ENCODE measurements at places on chromosomes 2 and 18.

DNA sequence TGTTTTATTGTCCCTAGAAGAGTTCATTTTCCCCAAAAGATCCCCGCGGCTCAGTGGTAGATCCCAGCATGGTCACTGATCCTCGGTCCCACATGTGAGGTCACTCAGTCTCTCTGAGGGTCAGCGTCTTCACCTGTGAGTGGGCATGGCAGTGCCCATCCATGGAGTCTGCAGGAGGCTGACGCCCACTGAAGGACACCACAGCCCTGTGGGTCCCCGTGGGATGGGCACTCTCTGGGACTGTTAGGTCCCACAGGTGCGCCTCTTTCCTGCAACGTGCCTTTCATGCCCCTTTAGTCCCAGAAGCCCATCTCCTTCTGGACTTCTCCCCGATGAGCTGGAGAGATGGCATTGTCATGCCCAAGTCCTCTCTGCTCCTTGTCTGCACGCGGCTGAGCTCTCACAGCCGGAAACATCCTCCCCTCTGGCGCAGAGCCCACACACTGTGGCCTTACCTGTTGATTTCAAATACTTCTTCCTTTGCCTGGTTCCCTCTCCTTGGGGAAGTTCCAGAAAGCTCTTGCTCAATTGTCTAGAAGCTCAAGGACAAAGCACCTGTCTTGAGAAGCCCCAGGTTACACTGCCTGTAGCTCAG lies 75.9 kb downstream of the PTGR3 start:
- DNase-seq = no peak

GRCh38 chr2:168635065-168635577 lies 167.3 kb upstream of the NOSTRIN start:
- DNase-seq = no peak

- DNase-seq = no peak
Observed at GRCh38 chr2:130241041-130241707, 42.9 kb upstream of the TUBA3E start.

DNA sequence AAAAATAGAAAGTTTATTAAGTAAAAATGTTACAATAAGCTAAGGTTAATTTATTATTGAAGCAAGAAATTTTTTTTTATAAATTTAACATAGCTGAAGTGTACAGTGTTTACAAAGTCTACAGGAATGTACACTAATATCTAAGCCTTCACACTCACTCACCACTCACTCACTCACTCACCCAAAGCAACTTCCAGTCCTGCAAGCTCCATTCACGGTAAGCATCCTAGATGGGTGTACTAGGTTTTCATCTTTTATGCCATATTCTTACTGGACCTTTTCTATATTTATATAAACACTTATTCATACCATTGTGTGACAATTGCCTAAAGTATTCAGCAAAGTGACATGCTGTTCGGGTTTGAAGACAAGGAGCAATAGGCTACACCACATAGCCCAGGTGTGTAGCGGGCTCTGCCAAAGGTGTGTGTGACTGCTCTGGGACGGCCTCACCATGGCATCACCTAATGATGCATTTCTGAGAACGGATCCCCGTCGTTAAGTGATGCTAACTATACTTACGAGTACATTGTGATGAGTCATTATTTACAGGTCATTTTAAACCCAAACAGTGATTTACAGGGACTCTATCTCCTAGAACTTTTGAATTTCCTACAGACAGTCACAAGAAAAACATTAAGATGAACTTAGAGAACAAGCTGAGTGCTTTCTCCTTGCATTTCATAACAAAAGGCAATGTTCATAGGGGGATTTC lies 76.3 kb upstream of the ID2 start:
- no peak for DNase-seq

- DNase-seq = no peak
Observed at GRCh38 chr2:241932899-241933178, 63.3 kb downstream of the RTP5 start.

- DNase-seq = no peak
Observed at GRCh38 chr2:43102366-43103092, 123.9 kb downstream of the ZFP36L2 start.

DNA sequence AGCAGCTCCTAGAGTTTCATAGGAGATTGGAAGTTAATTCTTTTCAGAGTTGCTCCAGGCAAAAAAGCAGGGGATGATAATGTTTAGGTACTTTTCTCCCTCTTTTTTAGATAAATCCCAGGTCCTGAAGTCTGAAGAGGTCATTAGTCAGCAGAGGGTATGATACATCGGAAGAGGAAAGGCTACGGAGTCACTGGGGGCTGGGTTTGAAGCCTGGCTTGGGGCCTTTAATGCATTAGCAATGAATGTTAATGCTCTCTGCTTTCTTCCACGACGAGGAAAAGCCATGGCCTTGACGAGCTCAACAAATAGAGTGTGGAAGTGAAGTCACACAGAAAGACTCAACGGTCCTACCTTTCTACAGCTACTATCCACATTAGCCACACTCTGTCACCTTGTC lies 235.1 kb downstream of the NCKAP5 start:
- DNase-seq = no peak

GRCh38 chr2:238513346-238513745 lies 86.6 kb downstream of the ASB1 start:
- DNase-seq = peak; percentile 38

- no peak for DNase-seq
Observed at GRCh38 chr2:202642567-202642966, 7.8 kb downstream of the FAM117B start.

GRCh38 chr2:54599326-54599710 lies 124.1 kb upstream of the EML6 start:
- no peak for DNase-seq

DNA sequence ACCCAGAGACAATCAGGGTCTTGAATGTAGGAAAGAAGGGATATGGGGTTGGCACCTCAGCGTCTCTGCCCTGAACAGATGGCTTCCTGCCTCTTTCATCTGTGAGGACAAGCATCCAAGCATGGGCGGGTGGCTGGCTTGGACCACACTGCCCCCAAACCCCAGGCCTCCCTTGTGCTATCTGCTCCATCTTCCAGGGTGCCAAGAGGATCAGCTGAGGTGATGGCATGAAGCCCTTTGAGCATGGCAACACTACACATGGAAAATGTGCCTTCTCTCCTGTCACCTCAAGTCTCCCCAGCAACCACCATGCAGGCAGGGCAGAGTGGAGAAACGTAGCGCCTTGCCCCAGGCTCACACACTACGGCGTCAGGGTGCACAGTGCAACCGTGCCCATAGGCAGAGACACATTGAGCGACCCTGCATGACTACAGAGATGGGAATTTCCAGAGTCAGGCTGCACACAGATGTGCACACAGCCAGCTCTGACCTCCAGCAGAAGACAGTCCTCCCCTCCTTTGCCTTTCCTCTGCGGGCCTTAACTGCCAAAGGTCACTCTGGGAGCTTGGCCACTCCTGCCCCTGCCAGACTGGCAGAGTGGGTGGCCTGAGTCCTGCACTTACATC lies 1.5 kb downstream of the KCNIP3 start:
- no peak for DNase-seq

DNA sequence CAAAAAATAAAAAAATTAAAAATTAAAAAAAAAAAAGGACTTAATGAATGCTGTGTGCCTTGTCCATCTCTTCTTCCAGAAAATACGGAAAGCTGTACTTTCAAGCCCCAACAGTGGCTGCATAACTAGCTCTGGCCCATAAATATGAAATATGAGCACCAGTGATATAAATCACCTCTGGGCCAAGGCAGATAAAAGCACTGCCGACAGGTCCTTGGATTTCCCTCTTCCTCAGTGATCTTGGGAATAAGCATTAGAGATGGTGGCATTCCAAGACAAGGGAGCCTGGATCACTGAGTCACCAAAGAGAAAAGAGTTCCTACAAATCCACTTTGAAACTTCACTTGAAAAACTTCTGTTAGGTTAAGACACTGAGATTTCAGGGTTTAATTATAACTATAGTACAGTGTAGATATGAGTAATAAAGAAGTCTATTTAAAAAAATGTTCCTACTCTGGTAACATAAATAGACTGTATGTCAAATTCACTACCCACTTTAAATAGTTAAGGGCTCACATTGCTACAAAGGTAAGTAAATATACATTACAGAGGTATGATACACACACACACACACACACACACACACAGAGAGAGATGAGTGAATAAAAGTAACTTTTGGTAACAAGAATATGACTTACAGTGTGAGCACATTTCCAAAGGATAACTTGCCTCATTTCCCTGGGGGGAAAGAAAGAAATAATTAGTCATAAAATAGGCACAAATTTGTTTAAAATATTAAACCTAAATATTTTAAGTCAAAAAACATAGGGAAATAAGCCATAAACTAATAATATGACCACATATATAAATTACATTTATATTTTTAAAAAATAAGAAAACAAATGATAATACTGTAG lies 35.6 kb downstream of the PPP3R1 start:
- peak; percentile 4 for DNase-seq

- DNase-seq = no peak
Observed at GRCh38 chr18:45836242-45837205, 11.0 kb downstream of the SIGLEC15 start.

- DNase-seq = no peak
Observed at GRCh38 chr2:147365622-147366021, 479.2 kb upstream of the ACVR2A start.

GRCh38 chr2:189134485-189134884 lies 45.1 kb downstream of the COL5A2 start:
- DNase-seq = no peak

- peak; percentile 30 for DNase-seq
Observed at GRCh38 chr2:203225423-203226039, 13.3 kb upstream of the CYP20A1 start.

- DNase-seq = no peak
Observed at GRCh38 chr18:43917520-43917919, 640.2 kb upstream of the SYT4 start.

DNA sequence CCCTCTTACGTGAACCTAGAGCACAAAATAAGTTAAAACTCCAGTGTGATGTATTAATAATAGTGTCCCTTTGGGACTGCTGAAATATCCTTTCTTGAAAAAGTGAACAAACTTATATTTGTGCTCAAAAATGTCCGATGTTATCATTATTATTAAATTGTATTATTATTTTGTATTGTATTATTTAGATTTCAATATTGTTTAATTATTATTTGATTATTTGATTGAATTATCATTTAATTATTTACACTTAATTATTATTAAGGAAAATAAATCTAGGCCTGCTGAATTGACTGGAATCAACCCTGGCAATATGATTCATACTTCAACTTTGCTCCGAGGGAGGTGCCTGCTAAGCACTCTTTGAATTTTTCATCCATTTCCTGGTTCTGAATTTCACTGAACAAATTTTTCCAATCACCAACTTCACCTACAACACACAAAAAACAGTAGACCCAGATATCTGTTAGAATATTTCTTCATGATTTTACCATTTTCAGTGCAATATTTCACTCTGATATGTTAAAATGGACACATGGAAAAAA lies 10.9 kb upstream of the EIF2AK2 start:
- no peak for DNase-seq

DNA sequence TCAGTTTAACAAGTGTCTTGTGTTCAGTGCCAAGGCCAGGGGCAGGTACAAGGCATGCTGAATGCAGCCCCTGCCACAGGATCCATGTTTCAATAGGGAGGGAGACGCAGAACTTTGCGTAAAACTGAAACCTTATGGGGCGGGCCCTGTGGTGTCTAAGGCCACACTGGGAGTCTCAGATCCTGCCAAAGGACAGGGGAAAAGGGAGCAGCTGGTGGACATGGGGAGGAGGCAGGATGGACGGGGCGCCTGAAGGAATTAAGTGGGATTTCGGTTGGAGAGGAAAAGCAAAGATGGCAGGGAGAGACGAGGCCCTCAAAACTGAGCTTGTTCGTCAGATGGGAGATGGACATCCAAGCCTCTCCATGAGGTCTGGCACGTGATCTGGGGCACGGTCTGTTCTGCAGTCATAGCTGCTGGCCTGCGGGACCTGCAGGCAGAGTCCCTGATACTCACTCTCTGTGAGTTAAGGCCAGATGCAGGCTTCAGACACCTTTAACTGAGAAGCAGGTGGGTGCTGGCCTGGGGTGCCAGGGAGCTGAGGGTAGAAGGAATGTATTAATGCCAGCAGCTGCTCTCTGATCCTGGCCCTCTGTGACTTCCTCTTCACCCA lies 48.8 kb downstream of the TCF7L1 start:
- no peak for DNase-seq

GRCh38 chr2:152292991-152293390 lies 42.0 kb upstream of the FMNL2 start:
- no peak for DNase-seq

GRCh38 chr2:143204062-143204461 lies 74.8 kb downstream of the ARHGAP15 start:
- no peak for DNase-seq

DNA sequence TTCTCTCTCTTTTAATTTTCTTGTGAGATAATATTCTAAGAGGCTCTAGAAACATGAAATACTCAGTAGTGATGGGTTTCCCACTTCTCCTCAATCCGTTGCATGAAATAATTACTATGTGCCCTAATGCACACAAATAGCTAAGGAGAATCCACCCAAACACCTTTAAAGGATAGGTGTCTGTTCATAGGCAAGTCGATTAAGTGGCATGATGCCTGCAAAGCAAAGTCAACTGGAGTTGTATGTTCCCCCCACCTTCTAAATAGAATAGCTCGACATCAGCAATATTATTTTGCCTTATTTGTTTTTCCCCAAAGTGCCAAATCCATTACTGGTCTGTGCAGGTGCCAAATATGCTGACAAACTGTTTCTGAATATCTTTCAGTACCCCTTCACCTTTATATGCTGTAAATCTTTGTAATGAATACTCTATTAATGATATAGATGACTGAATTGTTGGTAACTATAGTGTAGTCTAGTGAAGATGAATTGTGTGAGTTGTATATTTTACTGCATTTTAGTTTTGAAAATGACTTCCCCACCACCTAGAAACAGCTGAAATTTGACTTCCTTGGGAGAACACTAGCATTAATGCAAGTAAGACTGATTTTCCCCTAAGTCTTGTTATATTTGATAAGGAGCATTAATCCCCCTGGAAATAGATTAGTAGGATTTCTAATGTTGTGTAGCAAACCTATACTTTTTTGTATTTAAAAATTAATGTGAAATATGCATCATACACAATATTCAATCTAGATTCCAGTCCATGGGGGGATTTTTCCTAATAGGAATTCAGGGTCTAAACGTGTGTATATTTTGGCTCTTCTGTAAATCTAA lies 9.0 kb downstream of the TBR1 start:
- no peak for DNase-seq
